ENCODE measurements at places on chromosomes 5 and 9.

DNA sequence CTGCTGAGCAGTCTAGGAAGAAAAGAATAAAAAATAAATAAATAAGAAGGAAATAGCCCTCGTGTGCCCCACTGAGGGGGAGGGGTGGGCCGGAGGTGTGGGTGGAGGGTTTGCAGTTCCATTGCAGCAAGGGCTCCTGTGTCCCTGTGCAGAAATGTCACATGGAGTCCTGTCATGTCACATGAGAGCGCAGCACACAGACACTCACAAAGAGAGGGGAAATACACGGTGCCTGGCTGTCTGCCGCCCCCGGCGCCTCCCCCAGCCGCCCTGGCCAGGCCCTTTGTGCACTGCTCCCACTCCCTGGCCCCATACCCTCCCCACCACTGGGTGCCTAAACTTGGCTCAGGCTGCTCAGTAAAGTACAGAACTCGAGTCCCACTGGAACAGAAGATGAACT is 55.6 kb upstream of the SPTLC1 start:
- no peak for DNase-seq

DNA sequence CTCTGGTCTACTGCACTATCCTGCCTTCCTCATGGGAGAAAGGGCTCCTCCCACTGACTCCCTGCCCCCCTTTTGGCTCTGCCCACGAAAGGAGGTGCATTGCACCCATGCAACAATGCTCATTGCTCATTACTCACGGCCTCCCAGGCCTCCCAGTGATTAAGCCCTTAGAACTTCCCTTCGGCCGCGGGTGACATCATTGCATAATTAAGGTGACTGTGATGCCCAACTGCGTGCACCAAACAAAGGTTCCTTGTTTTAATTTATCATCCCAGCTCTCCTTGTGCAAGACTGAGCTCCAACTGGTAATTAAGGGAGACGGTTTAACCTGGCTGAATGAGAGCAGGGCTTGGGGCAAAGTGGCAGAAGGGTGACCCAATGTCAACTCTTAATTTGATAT is 180.4 kb downstream of the GAS1 start:
- DNase-seq, result no peak

DNA sequence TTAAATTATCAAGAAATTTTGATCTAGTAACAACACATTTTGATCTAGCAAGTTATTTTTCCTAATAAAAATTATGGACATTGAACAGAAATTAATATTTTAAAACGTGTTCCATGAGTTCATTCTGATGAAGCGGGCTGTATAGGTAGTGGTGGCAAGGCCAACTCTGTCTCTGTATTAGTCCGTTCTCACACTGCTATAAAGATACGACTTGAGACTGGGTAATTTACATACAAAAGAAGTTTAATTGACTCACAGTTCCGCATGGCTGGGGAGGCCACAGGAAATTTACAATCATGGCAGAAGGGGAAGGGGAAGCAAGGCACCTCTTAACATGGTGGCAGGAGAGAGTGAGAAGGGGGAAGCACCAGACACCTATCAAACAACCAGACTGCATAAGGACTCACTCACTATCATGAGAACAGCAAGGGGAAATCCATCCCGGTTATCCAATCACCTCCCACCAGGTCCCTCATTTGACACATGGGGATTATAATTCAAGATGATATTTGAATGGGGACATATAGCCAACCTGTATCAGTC is 61.2 kb downstream of the TMEM232 start:
- DNase-seq, result no peak

DNA sequence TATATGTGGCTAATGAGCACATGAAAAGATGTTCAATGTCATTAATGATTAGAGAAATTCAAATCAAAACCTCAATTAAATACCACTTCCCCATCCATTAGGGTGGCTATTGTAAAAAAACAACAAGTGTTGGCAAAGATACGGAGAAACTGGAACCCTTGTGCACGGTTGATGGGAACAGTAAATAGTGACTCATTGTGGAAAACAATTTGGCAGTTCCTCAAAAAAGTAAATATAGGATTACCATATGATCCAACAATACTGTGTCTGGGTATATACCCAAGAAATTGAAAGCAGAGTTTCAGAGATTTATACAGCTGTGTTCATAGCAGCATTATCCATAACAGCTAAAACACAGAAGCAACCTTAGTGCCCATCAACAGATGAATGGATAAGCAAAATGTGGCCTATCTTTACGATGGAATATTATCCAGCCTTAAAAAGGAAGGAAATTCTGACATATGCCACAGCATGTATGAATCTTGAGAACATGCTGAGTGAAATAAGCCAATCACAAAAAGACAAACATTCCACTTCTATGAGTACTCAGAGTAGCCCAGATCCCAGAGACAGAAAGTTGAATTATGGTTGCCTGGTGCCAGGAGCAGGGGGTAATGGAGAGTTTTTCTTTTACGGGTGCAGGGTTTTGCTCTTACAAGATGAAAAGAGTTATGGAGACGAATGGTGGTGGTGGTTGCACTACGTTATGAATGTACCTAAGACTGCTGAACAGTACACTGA is 41.4 kb upstream of the LRRC14B start:
- no peak for DNase-seq

- DNase-seq, result no peak
These were observed 36.7 kb upstream of the ZCCHC7 start for GRCh38 chr9:37083654-37084053.

DNA sequence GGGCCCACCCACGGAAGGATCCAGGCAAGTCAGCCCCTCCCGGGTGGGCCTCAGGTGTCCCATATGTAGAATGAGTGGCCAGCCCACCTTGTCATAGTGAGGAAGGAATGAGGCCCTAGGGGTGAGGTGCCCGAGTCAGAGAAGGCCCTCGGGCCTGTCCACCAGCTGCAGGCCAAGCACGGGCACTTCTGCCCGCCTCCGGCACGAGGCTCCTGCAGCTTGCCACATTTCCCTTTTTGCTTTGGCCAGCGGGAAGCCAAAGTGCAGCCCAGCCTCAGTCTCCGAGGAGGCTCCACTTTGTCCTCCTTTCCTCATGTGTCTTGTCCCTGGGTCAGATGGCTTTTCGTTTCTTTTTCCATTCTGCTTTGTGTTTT is 72.9 kb downstream of the PSMB7 start:
- DNase-seq, result no peak

GRCh38 chr9:127525401-127526188 is 74.3 kb downstream of the LRSAM1 start:
- no peak for DNase-seq

DNA sequence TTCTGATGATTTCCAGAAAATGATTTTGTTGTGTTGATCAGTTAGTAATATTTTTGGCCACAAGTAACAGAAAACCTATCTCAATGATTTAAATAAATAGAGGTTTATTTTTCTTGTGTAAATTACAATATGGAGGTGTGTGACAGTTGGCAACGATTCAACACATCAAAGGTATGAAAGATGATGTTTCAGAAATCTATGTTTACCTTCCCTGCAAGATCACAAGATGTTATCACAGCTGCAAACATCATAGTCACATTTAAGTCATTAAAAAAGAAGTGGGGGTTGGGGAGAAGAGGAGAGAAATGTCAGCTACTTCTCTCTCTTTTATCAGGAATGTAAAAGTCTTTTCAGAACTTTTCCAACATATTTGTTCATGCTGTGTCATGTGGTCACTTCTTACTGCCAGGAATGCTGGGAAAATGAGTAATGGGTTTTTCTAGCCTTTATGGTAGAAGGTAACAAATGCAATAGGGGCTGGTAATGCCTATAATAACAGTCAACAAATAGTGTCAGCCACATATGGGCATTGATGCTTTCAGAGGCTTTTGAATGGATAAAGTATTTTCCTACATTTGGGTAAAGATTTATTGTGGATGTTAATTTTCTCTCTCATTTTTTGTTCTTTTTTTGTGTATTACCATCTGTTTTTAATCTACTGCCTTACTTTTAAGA is 742.7 kb downstream of the TLE1 start:
- DNase-seq, result no peak

DNA sequence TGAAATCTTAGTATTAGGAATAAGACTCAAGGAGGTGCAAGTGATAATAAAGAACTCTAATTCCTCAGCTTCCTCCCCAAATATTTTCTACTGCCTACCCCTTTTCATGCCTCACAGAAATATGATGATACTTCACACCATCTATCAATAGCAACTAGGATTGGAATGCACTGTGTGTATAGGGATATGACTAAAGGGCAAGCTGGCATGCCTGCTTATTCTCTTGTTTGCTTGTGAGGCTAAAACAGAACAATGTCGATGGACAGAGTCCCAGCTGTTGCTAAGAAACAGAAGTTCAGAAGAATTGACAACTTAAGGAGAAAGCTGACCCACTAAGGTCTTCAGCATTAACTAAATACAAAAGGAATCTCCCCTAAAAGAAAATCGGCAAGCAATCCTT is 9.7 kb upstream of the CHD1 start:
- no peak for DNase-seq

DNA sequence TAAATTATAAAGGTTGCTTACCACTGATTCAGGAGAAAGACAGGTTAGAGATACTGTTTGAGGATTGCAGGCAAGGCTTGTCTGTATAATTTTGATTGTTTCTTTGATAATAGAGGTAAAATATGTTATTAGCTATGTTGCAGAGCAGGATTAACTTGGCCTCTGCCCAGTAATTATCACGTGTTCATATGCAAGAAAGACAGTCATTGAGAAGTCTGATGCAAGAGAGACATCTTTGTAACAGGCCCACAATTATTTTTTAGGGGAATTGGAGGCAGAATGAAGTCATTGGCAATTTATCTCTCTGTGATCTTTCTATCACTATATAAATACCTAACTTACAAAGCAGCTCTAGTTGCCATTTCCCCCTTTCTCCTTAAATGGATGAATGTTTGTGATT is 46.0 kb downstream of the SLC44A1 start:
- no peak for DNase-seq

DNA sequence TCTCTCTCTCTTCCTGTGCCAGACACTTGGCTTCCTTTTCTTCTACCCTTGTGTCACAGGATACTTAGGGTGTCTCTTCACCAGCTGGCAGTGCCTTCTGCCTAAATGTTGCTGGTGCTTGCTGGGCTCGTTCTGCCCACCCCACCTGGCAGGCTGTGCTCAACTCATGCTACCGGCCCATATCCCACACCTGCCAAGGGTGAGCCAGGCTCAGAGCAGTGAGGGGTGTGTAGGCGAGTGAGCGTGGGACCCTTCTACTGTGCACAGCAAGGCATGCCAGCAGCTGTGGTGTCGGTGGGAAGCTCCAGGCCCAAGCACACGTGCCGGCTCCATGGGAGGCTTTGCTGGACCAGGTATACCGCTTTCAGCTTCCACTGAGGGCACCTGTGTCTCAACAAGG is 1626.7 kb upstream of the ACO1 start:
- DNase-seq, result no peak

DNA sequence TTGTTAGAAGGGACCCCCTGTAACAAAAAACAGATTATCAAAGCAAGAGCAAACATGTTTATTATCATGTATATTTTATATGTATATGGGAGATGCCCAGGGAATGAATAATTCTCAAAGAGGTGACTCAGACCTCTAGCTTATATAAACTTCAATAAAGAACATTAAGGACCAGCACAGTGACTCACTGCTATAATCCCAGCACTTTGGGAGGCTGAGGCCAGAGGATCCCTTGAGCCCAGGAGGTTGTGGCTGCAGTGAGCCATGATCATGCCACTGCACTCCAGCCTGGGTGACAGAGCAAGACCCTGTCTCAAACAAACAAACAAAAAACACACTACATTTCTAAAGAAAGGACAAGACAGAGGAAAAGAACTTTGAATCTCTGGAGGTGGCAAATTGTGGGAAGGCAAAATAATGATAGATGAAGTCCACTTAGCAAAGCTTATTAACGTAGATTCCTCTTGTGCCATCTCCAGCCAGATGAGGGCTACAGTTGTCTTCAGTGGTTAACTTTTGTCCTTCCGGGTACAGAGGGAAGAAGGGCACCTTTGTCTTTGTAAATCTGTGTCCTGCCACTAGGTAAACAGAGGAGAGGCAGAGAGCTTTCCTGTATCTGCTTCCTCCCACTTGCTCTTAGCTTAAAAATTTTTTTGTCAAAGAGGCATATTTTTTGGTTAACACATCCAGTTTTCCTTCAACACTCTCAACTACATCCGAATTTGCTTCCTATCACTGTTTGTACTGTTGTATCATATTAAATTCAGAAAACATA is 7.5 kb upstream of the RFK start:
- no peak for DNase-seq

DNA sequence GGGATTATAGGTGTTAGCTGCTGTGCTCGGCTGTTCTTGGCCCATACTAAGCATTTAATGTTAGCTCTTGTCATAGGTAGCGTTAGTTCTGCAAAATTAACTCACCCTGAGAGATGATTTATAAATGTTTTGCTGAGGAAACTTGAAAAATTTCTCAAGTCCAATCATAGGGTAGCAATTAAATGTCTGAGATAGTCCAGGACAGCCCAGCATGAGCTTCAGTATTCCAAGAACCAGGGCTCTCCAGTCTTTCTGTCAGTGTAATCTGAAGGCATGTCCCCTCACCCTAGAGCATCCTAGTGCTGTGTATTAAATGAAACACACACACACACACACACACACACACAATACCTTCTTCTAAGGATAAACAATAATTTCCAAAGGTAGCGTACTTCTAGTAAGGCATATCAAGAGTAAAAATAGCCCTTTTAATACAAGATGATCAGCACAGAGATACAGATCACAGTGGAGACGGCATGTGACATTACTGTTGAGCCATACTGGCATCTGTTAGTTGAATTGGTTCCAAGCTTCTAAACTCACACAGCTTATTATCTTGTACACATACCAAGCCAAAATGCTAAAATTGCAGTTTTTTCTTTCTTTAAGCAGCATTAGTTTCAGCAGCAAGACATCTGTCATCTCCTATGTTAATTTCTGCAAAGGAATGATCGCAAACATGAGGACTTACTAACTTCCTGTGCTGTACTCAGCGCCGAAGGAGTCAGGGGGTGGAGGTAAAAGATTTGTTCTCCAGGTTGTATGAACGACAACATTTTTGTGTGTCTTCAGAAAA is 46.3 kb upstream of the JMY start:
- no peak for DNase-seq

GRCh38 chr9:120386390-120387131 is 193.4 kb downstream of the CDK5RAP2 start:
- DNase-seq, result no peak

- DNase-seq, result no peak
These were observed 84.7 kb downstream of the CMYA5 start for GRCh38 chr5:79774171-79774854.

DNA sequence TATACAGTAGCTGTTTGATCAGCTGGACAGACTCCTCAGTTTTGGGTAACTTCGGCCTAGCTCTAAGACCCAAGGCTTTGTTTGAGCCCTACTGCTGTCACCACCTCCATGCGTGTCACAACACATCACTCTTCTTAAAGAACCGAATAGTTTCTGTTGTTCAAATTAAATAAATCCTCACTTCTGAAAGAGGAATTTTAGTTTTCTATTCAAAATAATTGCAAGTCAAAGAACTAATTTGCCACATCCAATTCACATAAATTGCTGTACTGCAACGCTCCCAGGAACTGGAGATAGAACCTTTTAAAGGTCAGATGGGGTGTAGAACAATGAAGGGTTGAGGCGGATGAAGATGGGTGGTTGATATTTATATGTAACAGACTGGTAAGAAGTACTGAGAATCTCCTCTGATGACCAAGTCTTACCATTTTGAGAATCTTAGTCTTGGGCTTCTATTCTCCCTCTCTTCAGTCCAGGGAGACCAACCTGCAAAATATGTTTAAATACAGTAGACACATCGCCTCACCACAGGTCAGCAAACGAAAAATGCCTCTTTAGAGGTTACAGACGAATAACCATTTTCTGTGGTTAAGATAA is 1.6 kb downstream of the NREP start:
- no peak for DNase-seq

GRCh38 chr5:108700930-108701329 is 46.8 kb upstream of the FER start:
- no peak for DNase-seq

Measured in esophagus squamous epithelium (tissue), 5 donors.